Endothelial cell (in vitro differentiated cells): ENCODE measurements at places on chromosomes 1 and 21. TPM values are rescaled to one million over a fixed set of nuclear protein-coding genes. Genes with fewer than 3 reads are reported as not detected.

GRCh38 chr1:227901239-227901905 is 46.4 kb downstream of the WNT9A start:
- DNase-seq, result no peak

- no peak for DNase-seq
Observed at GRCh38 chr1:38533772-38534472, 325.6 kb downstream of the RRAGC start.

- no peak for DNase-seq
Observed at GRCh38 chr1:41851589-41851988, 67.1 kb downstream of the HIVEP3 start.

DNA sequence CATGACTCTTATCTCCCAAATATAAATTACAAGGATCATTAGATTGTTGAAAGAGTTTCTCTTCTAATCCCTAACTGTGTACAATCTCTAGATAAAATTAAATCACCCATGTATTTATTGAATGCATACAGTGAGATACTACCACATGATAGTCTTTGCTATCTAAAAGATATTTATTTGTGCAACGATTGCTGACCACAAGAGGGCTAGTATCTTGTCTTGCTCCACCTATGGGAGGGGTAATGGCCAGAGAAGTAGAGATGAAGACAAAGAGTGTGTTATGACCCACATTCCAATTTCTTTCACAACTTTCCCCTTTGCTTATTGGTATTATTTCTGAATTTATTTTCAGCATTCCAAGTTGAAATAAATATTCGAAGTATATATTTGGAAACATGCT is 13.7 kb downstream of the PYHIN1 start:
- DNase-seq, result no peak

GRCh38 chr1:156721535-156721934 is 6.7 kb upstream of the METTL25B start:
- DNase-seq, result no peak

The S100A9 gene
- total RNA-seq, result 0.51 TPM

The TRIM45 gene
- 7.0 TPM for total RNA-seq

The MPL gene
- 6.2 TPM for total RNA-seq

The RGS16 gene
- 11.8 TPM for total RNA-seq
